Mammary epithelial cell (primary cell): ENCODE measurements at places on chromosomes 7 and 10. TPM values are rescaled to one million over a fixed set of nuclear protein-coding genes. Genes with fewer than 3 reads are reported as not detected.

CYCS gene
- total RNA-seq = 34.3 TPM

APBB1IP gene
- total RNA-seq = not detected

ADIRF gene
- 57.0 TPM for total RNA-seq

PGAM2 gene
- total RNA-seq = not detected

PLA2G12B gene
- total RNA-seq = not detected

AKR1C1 gene
- 7.5 TPM for total RNA-seq

METTL2B gene
- 34.7 TPM for total RNA-seq

NRBF2 gene
- 32.5 TPM for total RNA-seq

LRRC18 gene
- total RNA-seq = not detected in 2 replicates

KIAA1217 gene
- total RNA-seq = 28.4 and 39.3 TPM in 2 replicates

SPDYE2B gene
- total RNA-seq = not detected in 2 replicates
